ENCODE measurements at places on chromosomes 1 and 21.

DNA sequence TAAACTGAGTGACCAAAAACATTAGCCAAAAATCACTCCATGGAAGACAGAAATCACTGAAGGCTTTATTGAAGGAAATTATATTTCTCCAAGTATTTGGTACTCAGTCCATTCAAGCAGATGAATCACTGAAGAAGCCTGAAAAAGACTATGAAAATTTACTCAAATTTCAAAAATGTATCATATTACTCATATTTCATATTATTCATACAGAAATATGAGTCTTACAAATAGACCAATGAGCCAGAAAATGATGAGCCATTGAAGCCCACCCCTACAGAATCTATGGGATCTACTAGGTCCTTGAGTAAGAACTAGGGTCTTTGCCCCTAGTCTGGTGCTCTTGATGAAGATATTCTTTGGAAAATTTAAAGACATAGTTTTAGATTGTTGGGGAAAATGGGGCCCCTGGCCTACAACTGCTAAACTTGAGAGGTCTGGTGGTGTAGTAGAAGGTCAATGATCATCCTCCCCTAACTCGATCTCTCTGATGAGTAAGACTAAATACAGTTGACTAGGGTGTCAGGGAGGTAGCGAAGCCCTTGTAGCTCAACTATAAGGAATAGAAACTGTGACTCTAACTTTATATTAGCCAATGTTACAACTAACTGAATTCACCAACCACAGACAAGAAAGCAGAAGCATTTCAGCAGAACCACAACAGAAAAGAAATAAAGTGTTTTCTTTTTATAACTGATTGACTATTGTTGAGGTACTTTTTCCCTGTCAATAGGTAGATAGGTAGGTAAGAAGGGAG, 81.0 kb downstream of the NOTCH2 start:
- DNase-seq = no peak

- no peak for DNase-seq
These were observed 41.9 kb upstream of the POU2F1 start for GRCh38 chr1:167178831-167179230.

DNA sequence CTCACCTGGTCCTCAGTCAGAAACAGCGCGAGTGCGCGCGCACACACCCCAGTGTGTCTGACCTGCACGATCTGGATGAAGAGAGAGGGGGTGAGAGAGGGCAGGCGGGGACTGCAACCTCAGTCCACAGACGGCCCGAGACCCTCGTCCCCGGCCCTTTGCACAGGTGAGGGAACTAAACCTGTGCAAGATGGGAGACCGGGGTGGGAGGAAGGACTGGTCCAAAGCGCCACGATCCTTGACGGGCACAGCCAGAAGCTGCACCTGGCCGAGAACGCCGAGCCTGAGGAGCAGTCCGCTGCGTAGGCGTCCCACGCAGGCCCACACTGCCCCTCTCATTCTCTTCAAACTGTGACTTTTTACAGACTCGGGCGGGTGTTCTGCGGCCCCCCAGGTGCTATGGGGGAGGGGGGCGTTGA, 519 bp upstream of the IQCC start:
- no peak for DNase-seq

- no peak for DNase-seq
These were observed 200.7 kb downstream of the LHX8 start for GRCh38 chr1:75334876-75335389.

GRCh38 chr1:65148548-65149350, 746 bp downstream of the AK4 start:
- DNase-seq = no peak

DNA sequence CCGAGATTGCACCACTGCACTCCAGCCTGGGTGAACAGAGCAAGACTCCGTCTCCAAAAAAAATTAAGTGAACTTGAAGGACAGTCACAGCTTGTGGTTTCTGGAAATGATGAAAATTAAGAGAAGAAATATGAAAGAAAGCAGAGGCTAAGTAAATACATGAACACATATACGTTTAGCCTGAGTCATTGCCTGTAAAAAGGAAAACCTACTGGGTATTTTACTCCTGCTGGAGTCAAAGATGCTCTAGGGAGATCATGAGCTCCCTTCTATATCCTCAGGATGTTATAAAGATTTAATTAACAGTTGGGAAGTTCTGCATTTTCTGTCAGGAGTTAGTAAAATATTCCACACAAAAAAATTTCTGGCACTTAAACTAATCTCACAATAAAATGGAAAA, 43.5 kb upstream of the TTC39A start:
- DNase-seq = no peak

GRCh38 chr1:53180226-53180625, 16.4 kb upstream of the CPT2 start:
- no peak for DNase-seq

GRCh38 chr1:86114816-86115400, 41.7 kb downstream of the COL24A1 start:
- no peak for DNase-seq

DNA sequence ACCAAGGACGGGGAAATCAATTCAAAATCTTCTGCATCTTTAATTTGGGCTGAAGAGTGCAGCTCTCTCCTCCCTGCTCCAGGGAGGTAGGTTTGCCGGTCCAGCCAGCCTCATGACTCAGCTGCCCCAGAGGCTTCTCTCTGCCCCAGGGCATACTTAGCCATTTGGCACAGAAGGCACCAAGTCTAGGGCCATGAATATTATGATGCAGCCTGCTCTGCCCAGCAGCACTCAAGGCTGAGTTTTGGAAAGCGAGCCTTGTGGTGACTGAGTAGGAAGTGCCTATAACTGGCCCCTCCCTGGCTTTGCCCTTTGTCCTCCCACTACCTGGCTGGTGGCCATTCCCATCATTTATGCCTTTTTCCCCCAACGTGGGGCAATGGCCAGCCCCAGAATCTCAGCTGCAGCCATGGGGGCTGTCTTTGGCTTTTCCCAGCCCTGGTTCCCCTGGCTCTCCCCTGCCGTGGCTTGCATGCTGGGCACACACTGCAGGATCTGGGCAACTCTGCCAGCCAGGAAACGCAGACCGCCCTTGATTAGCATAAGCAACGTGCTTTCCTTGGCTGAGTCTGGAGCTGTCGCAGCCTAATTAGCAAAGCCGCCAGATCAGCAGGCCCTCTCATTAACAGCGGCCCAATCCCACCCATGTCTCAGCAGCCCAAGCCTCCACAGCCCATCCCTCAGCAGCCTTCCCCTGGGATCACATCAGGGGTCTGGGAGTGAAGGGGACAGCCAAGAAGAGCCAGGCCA, 258.6 kb upstream of the TMEM51 start:
- DNase-seq = no peak
